ENCODE measurements at places on chromosomes 1 and 21.

GRCh38 chr21:42057851-42058437, 13.2 kb upstream of the UMODL1 start:
- DNase-seq = no peak

- no peak for DNase-seq
Measured at GRCh38 chr21:37970548-37970947, 54.3 kb upstream of the KCNJ6 start.

DNA sequence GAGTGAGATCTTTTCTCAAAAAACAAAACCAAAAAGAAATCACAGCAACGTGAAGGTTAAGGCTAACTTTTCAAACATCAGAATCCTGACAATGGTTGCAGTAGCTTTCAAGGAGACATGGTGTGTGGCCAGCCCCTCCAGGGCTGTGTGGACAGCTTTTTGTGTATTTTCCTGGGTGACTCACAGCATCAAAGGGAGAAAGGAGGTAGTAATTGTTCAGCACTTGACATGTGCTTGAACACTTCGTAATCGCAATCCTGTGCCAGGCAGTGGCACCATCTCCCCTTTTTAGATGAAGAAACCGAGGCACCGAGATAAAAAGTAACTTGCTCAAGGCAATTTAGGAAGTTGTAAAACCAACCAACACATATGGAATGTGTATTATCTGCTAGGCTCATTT, 10.3 kb downstream of the NBL1 start:
- no peak for DNase-seq

DNA sequence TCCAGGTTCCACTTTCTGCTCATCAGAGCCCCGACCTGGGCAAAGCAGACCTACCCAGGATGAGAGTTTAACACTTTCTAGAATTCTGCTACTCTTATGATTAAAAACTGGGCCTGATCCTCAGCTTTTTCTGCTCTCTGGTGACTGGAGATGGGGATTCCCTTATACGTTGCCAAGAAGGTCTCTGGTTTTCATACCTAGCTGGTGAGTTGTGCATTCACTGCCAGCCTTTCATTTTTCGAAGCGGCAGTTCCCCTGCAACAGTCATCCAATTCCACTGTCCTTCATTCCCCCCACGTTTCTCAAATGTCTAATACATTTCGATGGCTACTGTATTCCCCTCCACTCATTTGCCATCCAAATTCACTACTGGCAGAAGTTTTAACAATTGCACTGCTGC, 135.3 kb downstream of the ADSS2 start:
- DNase-seq = no peak

- DNase-seq = no peak
Measured at GRCh38 chr1:20903437-20903836, 116.3 kb upstream of the HP1BP3 start.

GRCh38 chr1:153510984-153511410, 24.8 kb downstream of the S100A6 start:
- DNase-seq = peak; percentile 75

- no peak for DNase-seq
Measured at GRCh38 chr1:153293480-153293775, 19.3 kb downstream of the PGLYRP3 start.

DNA sequence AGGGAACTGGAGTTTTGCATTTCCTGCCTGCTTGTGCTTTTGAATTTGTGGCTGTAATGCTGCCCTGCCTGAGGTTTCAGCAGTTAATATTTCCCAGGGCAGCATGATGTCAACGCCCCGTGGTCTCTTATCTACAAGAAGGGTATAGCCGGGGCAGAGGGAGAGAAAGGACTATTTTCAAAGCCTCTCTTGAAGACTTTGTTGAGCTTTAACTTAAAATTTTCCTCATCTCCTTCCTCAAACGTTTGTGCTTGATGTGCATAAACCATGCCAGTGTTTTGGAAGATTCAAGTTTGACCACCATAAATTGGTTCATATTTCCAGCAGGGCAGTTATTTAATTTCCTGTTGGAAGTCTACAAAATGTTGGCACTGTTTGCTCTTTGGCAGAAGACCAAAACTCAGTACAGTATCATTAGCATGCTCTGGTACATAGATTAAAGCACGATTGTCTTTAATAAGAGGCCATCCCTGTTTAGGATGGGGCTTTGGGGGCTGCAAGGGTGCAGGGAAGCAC, 43.4 kb downstream of the ROR1 start:
- no peak for DNase-seq

GRCh38 chr1:82162486-82163420, 362.0 kb downstream of the ADGRL2 start:
- DNase-seq = no peak

DNA sequence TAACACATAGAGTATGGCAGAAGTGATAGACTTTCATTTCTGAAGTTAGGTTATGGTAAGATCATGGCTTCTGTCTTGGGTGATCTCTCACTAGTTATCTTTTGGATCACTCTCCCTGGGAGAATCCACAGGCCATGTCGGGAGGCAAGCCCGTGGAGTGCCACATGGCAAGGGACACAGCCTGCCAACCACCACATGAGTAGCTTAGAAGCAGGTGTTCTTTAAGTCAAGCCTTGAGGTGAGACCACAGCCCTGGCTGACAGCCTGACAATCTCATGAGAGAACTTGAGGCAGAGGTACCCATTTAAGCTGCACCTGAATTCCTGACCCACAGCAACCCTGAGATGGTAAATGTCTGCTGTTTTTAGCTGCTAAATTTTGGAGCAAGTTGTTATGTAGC, 130.4 kb downstream of the KCNN3 start:
- no peak for DNase-seq

DNA sequence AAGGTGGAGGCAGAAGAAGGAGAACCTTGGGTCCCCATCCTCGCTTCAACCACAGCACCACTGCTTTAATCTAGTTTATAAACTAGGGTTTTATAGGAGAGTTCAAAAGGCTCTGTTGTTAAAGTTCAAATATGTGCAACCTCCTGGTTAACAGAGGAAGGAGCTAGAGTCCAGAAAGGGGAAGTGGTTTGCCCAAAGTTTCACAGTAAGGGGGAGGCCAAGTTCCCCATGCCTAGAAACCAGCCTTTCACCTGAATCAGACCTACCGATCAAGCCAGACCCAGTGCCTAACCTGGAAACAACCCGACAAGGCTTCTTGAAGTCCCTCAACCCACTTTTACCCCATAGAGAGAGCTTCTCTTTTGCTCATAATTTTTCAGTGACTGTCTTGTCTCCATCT, 106.5 kb downstream of the PLPP3 start:
- DNase-seq = no peak

DNA sequence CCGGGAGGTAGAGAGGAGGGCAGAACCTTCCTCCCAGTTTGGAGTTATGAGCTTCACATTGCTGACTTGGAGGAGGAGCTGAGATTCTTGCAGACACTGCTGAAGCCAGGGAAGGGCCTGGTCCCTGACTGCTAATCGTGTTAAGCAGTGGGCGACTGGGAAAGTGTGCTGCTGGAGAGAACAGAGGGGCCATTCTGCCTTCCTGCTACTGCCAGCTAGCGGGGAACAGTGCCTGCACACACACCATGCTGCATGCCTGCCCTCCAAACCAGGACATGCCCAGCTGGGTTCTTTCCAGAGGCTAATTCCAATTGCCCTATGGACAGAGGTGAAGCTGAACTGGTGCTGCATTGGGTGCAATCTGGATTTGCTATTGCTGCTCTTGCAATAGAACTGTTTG, 281.4 kb downstream of the AJAP1 start:
- DNase-seq = no peak

GRCh38 chr1:174719194-174719593, 271.4 kb downstream of the GPR52 start:
- DNase-seq = no peak

DNA sequence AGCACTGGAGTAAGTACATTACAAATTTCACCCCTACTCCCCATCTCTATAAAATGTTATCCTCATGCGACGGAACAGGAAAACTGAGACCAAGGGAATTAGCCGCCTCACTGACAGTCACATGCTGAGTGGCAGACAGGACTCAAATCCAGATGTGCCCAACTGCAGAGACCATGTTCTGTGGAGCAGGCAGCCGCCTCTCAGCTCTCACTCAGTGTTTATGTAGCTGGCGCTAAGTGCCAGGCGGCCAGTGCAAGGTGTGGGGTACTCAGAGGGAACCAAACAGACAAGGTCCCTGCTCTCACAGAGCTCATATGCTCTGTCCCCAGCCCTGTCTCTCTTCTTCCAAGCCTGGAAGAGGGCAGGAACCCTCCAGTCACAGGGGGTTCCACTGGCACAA, 5.1 kb downstream of the CAPZB start:
- DNase-seq = no peak

DNA sequence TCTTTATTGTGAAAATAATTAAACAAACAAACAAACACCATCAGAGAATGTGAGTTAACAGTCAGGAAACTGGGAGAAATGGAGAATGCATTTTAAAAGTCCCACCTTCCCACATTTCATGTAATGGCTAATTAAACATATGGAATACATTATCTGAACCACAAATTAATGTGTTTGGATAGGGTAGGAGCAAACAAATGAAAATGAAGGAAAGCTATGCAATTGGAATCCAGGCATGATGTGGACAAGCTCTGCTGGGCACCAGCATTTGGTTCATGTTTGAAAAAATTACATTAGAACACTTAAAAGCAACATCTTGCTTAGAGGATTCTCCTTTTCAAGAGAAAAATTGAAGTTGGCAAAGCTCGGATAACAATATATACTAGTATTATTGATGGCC, 628.1 kb downstream of the LMO4 start:
- no peak for DNase-seq

Measured in stimulated activated CD4-positive, alpha-beta T cell treated with anti-CD3 and anti-CD28 coated beads, TNF-alpha, amount 100 ng/mL, for 48 hours (primary cell).